ENCODE measurements at places on chromosomes 3 and 15. TPM values are rescaled to one million over a fixed set of nuclear protein-coding genes. Genes with fewer than 3 reads are reported as not detected.

- no peak for DNase-seq
Measured at GRCh38 chr3:41419809-41420208, 220.5 kb downstream of the CTNNB1 start.

The PYGO1 gene
- 16.6 TPM for total RNA-seq

DNA sequence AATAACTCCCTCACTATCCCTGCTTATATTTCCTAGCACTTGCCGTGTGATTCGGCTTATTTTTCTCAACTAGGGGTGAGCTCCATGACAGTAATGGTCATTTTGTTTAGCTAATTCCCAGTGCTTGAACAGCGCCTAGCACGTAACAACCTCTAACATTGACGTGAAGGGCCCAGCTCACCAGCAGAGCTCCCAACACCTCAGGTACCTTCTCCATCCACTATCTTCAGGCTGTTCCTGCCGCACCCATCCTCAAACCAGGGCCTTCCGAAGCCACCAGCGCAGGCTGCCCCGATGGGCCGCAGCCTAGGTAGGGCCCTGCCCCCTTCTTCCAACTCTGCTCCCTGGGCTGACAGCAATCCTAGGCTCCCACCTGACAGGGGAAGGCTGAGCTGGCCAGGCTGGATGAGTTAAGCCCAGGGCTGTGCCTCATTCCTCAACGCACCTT lies 751 bp upstream of the RPS17 start:
- DNase-seq, result no peak

The LRRC34 gene
- total RNA-seq, result 2.9 TPM

Data from esophagus muscularis mucosa (tissue), 4 donors.